DMS53 (cell line): ENCODE measurements at places on chromosomes 5 and 9.

DNA sequence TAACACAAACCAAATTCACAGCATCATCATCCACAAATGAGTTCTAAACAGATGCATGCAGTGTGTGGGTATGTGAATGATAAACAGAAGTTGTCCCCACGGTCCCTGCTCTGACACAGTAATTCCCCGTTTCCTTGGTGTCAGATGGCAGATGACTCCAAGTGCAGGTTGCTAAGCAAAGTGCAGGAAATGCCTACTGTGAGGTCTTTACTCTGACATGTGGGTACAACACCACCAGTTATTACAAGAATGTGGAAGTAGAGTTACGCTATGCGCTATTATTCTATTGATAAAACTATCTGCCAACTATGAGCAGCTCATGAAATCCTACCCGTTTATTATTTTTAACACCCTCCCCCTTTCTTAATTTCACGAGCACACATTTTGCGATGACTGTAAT lies 448.9 kb downstream of the BNC2 start:
- no peak for DNase-seq

GRCh38 chr5:37121027-37121426 lies 128.1 kb downstream of the CPLANE1 start:
- no peak for DNase-seq

- no peak for DNase-seq
These were observed 47.9 kb upstream of the CTSL start for GRCh38 chr9:87677776-87678587.

DNA sequence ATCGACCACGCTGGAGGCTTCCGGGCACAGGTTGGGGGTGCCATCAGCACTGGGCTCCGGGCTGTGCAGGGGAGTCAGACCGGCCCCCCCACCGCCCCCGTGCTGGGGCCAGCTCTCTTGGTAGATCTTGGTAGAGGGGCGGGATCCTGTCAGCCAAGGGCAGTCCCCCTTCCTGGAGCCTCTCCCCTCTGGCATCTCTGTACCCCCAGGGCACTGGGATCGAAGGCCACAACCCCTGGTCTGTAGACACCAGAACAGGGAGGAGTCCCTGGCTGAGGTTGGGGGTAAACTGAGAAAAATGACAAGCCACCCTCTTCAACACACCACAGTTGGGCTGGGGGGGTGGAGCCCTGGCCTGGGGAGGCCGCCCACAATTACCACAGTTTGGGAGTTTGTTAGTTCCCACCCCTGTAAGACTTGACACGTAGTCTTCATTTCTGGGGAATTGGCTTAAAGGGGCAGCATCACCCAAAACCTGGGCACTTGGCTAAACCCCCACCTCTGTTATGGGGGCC lies 882 bp downstream of the CERCAM start:
- DNase-seq: no peak

GRCh38 chr5:2888520-2889060 lies 137.1 kb upstream of the IRX2 start:
- no peak for DNase-seq

DNA sequence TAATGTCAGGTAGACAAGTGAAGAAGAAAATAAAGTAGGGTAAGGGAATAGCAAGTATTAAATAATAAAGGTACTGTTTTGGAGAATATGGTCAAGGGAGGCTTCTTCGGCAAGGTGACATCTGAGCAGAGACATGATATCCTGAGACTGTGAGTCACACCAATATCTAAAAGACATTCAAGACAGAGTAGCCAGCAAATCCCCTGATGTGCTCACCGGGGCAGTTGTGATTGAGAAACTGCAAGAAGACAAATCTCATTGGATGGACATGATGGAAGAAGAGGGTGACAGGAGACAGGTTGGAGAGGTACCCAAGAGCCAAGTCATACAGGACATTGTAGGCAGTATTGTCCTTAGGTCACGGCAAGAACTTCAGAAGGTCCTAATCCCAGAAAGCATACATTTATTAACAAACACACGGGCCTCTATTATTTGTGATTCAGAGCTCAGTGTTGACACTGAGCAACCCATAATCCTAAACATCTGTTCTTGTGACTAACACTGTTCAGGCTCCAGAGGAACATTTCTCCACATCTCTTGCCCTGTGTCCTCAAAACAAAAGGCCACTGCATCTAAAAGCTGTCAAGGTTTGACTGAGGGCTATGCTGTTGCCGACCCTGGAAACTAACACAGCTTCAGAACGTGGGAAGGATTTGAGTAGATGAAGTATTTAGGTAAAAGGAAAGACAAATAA lies 258.7 kb upstream of the CLINT1 start:
- no peak for DNase-seq

- peak; percentile 30 for DNase-seq
These were observed 25.6 kb downstream of the TGFBI start for GRCh38 chr5:136054142-136055019.

- peak; percentile 25 for DNase-seq
These were observed 1365.7 kb upstream of the C9orf72 start for GRCh38 chr9:28938981-28939380.

- no peak for DNase-seq
These were observed 72.0 kb downstream of the PDE8B start for GRCh38 chr5:77282337-77283027.

- peak; percentile 6 for DNase-seq
These were observed 41.3 kb upstream of the SV2C start for GRCh38 chr5:76041863-76042262.

DNA sequence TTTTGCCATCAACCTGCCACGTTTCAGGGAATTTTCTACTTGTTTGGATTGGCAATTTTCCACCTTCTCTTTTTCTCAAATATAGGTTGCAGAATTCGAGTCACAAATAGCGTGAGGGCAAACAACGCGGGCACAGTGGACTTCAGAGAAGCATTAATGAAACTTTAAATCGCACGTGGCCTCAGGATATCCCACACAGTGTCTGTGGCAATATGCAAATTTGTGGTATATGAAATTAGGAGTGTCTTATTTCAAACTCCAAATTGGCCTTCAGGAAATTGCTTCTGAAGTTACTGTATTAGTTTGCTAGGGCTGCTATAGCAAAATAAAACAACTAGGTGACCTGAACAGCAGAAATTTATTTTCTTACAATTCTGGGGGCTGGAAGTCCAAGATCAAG lies 91.2 kb downstream of the MTRR start:
- DNase-seq: no peak

- no peak for DNase-seq
These were observed 164.6 kb downstream of the MAT2B start for GRCh38 chr5:163670036-163670435.

DNA sequence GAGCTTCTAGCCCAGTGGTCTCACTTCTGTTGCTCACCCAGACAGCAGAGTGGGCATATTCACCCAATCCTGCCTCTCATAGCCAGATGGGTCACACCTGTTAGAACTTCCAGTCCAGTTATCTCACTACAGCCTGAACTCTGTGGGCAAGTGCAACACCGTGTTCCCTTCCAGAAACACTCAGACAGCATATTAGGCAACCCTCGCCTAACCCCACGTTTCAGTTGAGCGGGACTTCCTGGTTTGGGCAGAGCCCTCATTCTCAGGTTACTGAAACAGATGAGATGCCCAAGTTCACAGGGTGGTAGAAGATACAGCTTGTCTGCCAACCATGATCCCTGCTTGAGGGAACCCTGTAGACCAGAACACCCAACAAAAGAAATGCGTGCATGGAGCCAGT lies 538.2 kb downstream of the CYLC2 start:
- DNase-seq: no peak
